NCI-H1048 (cell line): ENCODE measurements at places on chromosomes 16 and 17.

- DNase-seq = no peak
Measured at GRCh38 chr17:9087921-9088320, 66.6 kb downstream of the NTN1 start.

GRCh38 chr17:6259899-6260298 lies 175.0 kb downstream of the AIPL1 start:
- no peak for DNase-seq

DNA sequence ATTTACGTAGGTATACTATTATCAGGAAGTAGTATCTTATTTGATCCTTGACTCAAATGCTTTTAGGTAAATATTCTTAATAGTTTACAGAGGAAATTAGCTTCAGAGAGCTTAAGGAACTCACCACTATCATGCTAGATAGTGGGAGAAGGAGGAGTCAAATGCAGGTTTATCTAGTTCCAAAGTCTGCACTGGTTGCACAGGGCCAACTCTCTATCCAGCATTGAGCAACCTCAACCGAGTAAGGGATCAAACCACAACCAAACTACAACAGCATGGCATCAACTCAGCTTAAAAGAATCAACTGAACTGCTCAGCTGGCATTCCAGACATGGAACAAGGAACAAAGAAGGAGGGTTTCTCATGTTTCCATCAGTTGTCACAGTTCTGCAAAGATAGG lies 306.0 kb downstream of the MAF start:
- DNase-seq = no peak

DNA sequence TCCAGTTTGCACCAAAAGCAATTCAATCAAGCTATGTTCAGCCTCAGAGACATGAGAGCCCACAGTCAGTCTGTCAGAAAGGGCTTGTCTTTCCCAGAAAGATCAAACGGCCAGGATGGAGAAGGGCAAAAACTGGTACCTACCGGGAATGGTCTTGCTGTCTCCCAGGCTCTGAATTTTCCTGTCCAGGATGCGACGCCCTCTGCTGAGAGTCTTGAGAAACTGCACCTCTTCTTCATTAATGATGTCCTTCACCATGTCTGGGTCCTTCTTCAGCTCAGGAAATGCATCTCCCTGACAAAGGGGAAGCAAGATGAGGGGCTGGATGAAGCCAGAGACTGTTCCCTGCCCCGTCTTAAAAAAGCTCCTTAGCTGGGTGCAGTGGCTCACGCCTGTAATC lies 15.8 kb upstream of the EXOSC6 start:
- DNase-seq = no peak

GRCh38 chr17:43532581-43532980 lies 13.6 kb downstream of the ETV4 start:
- DNase-seq = no peak

- no peak for DNase-seq
Measured at GRCh38 chr16:65116216-65116615, 5.6 kb downstream of the CDH11 start.

GRCh38 chr16:67165121-67166078 lies 855 bp downstream of the HSF4 start:
- DNase-seq = no peak
